ENCODE measurements at places on chromosomes 4 and X.

GRCh38 chrX:1355131-1356046 is 18.8 kb downstream of the IL3RA start:
- no peak for DNase-seq

GRCh38 chr4:94334962-94335361 is 7.7 kb downstream of the HPGDS start:
- no peak for DNase-seq

DNA sequence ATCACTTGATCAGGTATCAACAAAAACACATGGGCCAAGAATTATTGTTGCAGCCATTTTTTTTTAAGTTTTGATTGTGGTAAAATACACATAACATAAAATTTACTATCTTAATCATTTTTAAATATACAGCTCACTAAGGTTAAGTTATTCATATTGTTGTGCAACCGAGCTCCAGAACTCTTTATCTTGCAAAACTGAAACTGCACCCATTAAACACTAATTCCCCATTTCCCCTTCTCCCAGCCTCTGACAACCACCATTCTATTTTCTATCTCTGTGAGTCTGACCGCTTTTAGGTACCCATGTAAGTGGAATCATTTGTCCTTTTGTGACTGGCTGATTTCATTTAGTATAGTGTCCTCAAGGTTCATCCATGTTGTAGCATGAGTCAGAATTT is 126.2 kb upstream of the NDP start:
- DNase-seq, result no peak

GRCh38 chr4:1783015-1783414 is 10.1 kb upstream of the FGFR3 start:
- DNase-seq, result no peak

- no peak for DNase-seq
These were observed 102.8 kb downstream of the TTC29 start for GRCh38 chr4:146842876-146843275.
